ENCODE measurements at places on chromosomes 5 and 9. TPM values are rescaled to one million over a fixed set of nuclear protein-coding genes. Genes with fewer than 3 reads are reported as not detected.

GRCh38 chr5:166883016-166883415 lies 1408.4 kb upstream of the WWC1 start:
- no peak for DNase-seq

DNA sequence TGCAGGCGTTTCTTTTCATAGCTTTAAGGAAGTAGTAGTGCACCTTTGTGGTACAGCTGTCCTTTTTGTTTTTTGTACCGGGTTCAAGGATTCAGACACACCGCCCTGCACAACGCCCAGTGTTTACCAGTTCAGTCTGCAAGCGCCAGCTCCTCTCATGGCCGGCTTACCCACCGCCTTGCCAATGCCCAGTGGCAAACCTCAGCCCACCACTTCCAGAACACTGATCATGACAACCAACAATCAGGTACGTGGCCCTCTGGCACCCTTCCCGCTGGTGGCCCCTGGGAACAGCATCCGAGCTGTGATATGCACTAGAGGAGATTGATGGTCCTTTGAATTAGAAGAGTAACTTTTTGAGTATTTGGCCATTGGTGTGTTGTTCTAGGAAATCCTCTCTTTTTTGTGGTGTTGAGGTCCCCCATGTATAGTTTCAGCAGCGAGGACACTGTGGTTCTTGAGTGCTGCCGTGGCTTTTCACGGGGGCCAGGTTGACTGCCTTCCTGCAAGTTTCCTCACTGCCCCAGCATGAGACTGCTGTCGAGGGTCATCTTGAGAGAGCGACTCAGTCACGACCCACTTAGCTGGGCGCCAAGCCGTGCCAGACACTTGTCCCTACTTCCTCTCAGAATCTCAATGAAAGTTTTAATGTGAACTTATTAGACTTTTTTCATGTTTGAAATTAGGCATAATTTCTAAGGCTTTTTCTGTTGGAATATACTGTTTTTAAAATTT lies 37.9 kb downstream of the TENT4A start:
- DNase-seq: no peak

DNA sequence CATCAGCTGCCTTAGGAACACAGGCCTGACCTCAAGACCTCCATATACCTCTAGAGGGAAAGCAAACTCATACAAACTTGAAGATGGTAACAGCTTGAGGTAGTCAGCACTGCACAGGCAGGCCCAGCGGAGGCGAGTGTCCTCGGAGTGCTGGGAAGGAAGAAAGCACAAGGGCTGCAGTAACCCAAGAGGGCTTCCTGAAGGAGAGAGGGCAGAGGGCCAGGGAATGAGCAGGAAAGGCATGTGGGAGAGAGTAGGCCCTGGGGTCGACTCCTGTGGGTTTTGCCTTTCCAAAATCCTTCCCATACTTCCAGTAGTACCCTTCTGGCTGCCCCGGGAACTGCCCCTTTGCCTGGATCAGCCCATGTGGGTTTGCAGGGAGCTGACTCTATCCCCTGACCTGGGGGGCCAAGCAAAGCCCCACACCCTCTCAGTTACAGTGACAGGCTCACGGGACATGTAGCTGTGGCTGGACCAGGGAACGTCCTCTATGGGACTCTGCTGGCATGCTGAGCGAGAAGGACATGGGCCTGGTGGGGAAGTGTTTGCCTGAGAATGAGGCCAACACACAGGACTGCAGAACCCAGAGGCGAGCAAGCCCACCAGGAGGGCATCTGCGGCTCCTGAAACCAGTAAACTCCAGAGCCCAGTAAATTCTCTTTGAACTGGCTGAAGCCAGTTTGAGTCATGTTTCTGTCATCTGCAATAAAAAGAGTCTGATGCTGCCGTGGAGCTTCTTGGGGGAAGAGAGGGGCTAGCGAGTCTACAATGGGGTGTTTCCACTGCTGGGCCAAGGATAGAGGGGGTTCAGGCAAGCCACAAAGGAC lies 64.1 kb downstream of the COL23A1 start:
- no peak for DNase-seq

GRCh38 chr5:88833371-88834130 lies 49.4 kb downstream of the MEF2C start:
- no peak for DNase-seq

DNA sequence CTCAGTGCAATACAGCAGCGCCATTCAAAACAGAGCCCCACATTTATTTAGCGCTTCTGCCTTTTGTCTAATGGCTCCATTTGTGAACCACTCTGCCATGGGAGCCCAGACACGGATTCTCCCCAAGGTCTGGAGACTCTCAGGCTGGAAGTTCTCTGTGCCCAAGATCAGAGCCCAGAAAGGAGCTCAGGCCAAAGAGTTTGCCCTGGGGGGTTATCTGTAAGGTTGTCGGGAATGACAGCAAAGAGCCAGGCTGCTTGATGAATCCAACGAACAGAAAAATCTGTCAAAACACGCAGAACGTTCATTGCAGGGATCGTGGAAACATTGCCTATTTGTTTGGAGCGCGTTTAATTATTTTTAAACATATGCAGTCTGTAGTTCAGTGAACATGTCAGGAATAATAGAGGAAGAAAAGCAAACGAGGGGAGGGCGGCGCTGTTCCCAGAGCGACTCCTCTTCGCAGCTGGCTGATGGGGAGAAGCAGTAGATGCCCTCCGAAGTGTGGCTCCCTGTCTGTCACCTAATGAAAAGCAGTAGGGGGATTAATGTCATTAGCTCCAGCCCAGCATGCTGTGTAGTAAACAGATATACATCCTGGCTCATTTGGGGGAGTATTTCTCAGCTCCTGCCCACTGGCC lies 464.9 kb upstream of the MPDZ start:
- DNase-seq: no peak

DNA sequence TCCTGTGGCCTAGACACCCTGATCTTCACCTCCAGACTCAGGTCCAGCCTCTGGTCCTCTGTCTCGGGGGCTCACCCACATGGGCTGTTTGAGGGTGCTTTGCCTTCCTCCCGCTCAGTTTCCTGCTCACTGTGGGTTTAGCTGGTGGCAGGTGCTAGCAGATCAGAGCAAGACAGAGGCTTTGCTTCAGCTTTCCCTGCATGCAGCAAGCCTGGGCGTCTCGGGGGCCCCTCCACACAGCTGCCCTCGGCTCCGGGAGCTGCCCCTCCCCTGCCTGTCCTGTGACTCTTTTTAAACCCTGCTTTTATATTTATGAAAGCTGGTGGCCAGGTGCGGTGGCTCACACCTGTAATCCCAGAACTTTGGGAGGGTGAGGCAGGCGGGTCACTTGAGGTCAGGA lies 14.6 kb downstream of the MRPL36 start:
- DNase-seq: no peak

DNA sequence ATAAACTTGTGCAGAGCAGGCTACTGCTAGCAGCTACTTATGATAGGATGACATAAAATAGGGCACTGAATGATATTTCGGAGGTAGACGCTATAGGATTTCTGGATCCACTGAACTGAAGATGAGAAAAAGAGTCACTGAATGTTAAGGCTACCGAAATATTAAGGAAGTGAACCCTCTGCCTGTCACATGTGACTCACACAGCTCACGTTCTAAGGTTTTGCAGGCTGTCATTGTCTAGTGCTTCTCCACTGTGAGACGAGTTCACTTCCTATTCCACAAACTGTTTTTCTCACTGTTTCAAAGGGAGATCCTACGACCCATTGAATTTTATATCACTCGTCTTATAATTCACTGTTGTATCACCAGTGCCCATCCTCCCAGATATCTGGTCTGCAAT lies 100.8 kb downstream of the CTNND2 start:
- no peak for DNase-seq

BNC2 gene
- total RNA-seq: not detected

PCDHGA2 gene
- total RNA-seq: 0.11 TPM

All from activated T-helper 2 cell treated with anti-CD3 and anti-CD28 coated beads, Interferon-gamma antibody, Interleukin-2, Interleukin-4, amounts not matched to agents 10 μg/mL and 5 μg/mL and 100 μg/mL, durations not matched to agents 14 hours and 24 hours and 36 hours (primary cell).